Naive thymus-derived CD4-positive, alpha-beta T cell (primary cell): ENCODE measurements at places on chromosomes 2 and 18. TPM values are rescaled to one million over a fixed set of nuclear protein-coding genes. Genes with fewer than 3 reads are reported as not detected.

Gene MSTN
- total RNA-seq: not detected

Gene DPYSL5
- total RNA-seq: not detected in 2 replicates

Gene EFHD1
- 2.9 TPM for total RNA-seq

Gene TAF1B
- total RNA-seq: 16.0 TPM

Gene CAPN14
- 0.59 TPM for total RNA-seq

Gene PREB
- total RNA-seq: 26.4 TPM

Gene MGAT4A
- total RNA-seq: 308 TPM

Gene CNDP1
- total RNA-seq: not detected

Gene KLHL41
- total RNA-seq: 0.51 TPM
